ENCODE measurements at places on chromosomes 3 and 15.

DNA sequence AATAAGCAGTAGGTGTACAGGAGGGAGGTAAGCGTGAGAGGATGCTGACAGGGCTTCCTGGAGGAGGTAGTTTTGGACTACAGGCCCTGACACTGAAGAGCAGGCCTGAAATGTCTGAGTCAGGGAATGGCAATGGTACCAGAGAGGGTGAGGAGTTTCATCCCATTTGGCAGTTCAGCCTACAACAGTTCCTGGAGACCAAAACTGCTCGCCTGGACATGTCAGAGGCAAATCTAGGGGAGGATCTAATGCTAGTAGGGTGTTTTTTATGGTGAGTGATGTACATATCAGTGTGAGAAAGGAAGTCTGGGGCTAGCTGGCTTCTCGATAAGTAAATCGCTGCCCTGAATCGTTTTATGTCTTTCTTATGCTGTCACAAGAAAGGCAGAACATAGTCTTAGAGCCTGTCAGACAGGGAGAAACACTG is 13.8 kb upstream of the TNFSF10 start:
- peak; percentile 74 for DNase-seq

- no peak for DNase-seq
Measured at GRCh38 chr3:113890256-113890900, 51.8 kb downstream of the GRAMD1C start.

- peak; percentile 8 for DNase-seq
Measured at GRCh38 chr3:21484057-21484827, 266.8 kb downstream of the ZNF385D start.

- no peak for DNase-seq
Measured at GRCh38 chr3:125331243-125331642, 43.9 kb downstream of the ZNF148 start.

DNA sequence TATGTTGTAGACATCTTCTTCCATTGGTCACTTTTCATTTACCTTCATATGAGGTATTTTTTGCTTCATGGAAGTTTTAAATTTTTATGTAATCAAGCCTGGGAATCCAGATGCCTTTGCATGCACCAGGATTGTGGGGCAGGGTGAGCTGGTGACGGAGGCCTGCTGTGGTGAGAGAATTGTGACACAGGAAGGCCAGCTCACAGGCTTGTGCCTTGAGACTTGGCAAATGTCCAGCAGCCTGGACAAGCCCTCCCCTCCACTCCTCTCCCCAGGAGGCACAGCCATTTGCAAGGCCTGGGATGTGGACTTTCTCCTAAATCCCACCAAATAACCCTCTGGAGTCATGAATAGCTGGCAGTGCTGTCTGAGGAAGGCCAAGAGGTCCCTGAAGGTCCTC is 67.4 kb downstream of the RHCG start:
- DNase-seq: no peak

DNA sequence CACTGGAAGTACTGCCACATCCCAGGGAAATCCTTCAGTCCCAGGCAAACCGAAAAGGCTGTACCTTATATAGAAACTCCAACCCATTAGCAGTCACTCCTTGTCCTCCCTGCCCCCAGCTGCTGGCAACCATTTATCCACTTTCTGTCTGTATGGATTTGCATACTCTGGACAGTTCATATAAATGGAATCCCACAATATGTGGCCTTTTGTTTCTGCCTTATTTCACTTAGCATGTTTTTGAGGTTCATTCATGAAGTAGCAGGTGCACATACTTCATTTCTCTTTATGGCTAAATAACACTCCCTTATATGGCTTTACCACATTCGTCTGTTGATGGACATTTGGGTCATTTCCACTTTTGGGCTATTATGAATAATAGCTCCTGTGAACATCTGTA is 51.6 kb upstream of the CMTM8 start:
- no peak for DNase-seq

DNA sequence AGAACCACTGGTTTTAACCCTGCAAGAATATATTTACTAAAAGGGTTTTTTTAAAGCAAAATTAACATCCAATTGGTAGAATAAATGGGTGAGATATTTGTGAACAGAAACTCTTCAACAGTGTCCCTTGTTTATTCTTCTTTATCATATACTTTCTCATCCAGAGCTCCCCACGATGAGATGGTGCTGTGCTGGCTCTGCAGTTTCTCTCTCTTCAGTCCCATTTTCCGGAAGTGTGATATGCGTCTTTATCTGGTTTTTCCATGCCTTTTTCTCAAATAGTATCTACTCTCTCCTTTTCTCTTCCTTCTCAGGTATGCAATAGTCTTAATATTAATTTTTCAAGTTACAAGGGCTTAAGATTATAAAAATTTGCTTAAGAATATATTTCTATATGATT is 1.5 kb downstream of the EAF2 start:
- peak; percentile 25 for DNase-seq

GRCh38 chr3:177934001-177934891 is 602.0 kb upstream of the KCNMB2 start:
- no peak for DNase-seq

DNA sequence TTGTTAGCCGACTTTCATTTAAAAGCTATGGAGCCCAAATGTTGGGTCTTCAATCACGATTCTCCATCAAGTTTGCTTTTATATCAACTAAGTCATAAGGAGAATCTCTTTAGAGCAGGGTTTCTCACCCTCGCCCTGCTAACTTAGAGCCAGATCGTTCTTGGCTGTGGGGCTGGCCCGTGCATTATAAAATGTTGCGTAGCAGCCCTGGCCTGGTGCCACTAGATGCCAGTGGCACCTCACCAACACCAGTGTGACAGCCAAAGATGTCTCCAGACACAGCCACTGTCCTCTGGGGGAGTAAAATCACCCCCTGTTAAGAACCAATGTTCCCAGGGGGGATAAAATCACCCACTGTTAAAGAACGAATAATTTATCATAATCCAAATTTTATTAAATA is 226.1 kb downstream of the OCA2 start:
- no peak for DNase-seq

DNA sequence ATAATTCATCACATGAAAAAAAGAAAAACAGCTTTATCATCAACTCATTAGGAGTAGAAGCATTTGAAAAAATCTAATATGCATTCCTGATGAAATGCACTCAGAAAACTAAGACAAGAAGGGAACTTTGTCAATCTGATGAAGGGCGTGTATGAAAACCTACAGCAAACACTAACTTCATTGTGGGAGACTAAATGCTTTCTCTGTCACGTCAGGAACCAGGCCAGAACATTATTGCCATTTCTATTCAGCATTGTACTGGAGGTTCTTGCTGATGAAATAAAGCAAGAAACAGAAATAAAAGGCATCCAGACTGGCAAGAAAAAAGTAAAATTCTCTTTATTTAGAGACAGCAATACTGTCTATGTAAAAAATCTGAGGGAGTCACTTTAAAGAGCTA is 235.2 kb downstream of the GABRB3 start:
- no peak for DNase-seq

GRCh38 chr15:38271144-38271543 is 18.5 kb downstream of the SPRED1 start:
- DNase-seq: no peak

DNA sequence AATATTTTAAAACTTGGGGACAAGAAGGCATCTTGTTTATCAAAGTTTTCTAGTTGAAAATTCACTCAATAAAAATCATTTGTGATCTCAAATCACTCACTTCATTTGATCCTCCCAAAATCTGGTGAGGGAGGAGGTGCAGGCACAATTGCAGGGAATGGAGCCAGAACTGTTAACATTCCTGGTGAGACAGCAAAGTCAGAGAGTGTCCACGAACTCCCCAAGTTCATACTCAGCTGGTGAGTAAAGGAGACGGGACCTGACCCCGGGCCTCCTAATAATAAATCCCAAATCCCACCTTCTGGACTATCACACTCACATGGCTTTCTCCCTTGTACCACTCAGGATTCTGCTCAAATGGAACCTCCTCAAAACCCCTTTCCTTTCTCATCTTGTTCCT is 252.3 kb upstream of the LRTM1 start:
- no peak for DNase-seq

- DNase-seq: no peak
Measured at GRCh38 chr15:57053470-57053869, 135.0 kb downstream of the TCF12 start.

GRCh38 chr15:70474471-70475406 is 288.6 kb downstream of the UACA start:
- peak; percentile 98 for DNase-seq

GRCh38 chr3:18786650-18787323 is 361.5 kb upstream of the KCNH8 start:
- DNase-seq: peak; percentile 42

GRCh38 chr3:146106986-146107385 is 54.0 kb downstream of the PLOD2 start:
- no peak for DNase-seq

- DNase-seq: no peak
Measured at GRCh38 chr3:14570864-14571263, 30.7 kb upstream of the GRIP2 start.

DNA sequence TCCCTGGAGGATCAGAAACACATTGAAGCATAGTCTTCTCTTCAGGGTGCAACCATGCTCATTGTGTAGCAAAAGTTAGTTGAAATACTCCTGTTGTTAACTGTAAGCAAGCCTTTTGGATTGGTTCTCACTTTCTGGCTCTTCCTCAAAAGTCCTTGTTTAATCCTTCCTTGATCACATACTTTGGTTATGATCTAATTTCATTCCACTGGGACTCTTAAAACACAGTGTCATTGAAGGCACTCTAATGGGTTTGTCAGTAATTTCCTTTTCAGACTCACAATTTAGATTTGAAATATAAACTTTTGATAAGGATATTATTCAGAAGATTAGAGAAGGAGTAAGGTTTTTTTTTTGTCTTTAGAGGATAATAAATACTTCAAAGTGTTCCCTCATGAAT is 451.7 kb upstream of the SGO1 start:
- no peak for DNase-seq

DNA sequence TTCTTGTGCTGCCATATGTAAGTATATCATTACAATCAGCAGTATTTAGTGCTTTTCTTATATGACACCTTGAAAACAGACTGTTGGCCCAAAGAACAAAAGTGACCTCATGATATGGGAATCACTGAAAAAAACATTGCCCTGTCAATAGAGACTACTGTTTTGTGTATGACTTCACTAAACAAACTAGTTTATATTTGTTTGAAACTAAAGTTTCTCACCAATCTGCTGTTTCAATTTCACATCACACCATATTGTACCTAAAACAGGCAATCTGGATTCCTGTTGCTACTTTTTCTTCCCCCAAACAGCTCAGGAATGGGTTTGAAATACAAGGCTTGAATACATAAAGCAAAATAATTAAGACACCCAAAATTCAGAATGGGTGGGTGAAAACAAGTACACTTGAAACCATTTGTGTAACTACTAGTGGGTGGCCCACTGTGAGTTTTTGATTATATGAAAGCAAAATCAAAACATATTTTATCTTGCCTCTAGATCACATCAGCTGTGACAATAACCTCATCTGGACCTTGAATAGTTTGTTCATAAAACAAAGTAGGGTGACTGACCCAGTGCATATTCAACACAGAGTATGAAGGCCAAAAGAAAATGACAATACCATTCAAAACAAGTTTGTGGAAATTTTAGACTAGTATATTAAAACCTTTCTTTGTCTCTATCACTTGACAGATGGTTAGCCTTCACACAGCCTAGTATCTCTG is 5.9 kb downstream of the ZBTB20 start:
- no peak for DNase-seq

GRCh38 chr3:53030619-53031449 is 15.0 kb downstream of the SFMBT1 start:
- no peak for DNase-seq

DNA sequence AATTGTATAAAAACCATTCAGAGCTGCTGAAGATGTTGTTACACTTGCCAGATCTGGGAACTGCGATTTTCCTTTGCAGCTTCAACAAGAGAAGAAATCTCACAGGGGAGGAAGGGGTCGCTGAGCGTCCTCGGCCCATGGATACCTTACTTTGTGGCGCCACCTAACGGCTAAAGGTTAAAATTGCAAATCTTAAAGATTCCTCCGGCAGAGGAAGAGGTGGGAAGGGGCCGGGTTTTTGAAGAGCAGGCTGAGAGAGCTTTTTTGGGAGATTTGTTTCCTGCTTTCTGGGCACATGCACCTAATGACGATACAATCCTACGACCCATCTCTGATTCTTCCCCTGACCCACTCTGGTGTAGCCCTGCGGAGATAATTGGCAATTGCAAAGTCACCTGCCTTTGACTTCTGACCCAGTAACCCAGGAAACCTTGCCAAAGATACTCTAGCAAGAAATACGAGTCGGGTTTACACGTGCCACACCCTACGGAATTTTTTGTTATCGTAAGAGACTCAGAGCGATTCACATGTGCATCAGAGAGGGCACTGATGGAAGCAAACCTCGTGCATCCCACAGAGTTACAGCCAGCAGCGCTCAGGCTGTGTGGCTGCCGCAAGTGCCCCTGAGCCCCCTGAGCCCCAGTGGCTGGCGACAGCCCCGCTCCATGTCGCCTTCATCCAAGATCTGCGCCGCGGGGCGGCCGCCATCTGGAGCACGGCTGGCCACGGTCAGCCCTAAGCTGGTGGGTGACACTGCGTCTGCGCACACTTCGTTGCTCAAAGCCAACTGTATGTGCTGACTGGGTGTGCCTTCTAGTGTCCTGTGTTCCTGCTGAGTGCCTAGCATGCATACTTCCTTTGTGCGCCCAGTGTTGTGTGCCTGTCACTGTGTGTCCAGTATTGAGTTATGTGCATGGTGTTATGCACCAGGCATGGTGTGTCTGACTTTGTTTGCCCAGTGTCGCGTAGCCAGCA is 55.2 kb upstream of the CHRNA7 start:
- peak; percentile 51 for DNase-seq

DNA sequence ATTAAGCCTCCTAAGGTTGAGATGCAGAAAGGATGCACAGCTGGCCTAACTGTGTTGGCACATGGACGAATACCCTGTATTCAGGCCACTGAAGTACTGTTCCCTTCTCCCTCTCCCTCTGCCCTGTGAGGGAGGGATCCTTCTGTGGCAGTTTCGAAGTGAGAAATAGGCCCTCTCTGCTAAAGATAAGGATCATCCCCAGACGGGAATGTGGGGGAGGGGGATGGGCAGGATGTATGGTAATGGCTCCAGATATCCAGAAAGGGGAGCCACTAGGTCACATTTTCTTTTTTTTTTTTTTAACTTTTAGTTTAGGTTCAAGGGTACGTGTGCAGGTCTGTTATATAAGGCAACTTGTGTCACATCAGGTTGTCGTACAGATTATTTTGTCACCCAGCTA is 463.1 kb downstream of the TBL1XR1 start:
- DNase-seq: no peak

- no peak for DNase-seq
Measured at GRCh38 chr3:147462856-147463255, 53.7 kb downstream of the ZIC1 start.

GRCh38 chr15:85289677-85290365 is 90.6 kb upstream of the AKAP13 start:
- peak; percentile 67 for DNase-seq

GRCh38 chr3:9153904-9154619 is 95.4 kb downstream of the SRGAP3 start:
- DNase-seq: no peak

DNA sequence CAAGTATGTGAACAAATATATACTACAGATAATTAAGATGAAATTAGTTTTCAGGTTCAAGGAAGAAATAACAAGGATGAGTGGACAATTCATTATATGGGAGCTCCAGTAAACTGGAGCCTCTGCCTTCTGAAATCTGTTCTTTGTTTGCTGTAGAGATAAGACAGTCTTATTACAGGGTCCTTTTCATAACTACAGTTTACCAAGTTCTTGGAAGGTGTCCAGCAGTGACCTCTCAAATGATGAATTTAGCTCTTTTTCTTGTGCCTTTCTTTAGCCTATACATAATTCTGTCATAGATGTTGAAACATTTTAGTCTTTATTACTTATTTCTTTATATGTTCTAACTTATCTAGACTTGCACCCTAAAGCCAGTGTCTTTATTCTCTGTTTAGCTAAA is 89.7 kb upstream of the GBE1 start:
- DNase-seq: no peak

- DNase-seq: no peak
Measured at GRCh38 chr3:68007621-68008226, 353.3 kb upstream of the SUCLG2 start.

All from common myeloid progenitor, CD34-positive (primary cell).